ENCODE measurements at places on chromosomes 6 and 20. TPM values are rescaled to one million over a fixed set of nuclear protein-coding genes. Genes with fewer than 3 reads are reported as not detected.

TMC2 gene
- total RNA-seq: not detected

GPR63 gene
- 2.8 TPM for total RNA-seq

DNA sequence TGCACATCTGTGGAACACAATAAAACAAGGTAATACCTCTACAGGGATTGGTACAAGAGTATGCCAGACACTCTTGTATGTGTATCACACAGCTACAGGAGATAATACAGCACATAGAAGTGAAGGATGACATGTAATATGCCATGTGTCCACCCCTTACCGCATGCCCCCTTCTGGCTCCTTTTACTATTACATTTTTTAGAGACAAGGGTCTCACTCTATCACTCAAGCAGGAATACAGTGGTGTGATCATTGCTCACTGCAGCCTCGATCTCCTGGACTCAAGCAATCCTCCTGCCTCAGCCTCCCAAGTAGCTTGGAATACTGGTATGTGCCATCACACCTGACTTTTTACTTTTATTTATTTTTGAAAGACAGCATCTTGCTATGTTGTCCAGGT, 4.2 kb upstream of the NCR3 start:
- no peak for DNase-seq

DNA sequence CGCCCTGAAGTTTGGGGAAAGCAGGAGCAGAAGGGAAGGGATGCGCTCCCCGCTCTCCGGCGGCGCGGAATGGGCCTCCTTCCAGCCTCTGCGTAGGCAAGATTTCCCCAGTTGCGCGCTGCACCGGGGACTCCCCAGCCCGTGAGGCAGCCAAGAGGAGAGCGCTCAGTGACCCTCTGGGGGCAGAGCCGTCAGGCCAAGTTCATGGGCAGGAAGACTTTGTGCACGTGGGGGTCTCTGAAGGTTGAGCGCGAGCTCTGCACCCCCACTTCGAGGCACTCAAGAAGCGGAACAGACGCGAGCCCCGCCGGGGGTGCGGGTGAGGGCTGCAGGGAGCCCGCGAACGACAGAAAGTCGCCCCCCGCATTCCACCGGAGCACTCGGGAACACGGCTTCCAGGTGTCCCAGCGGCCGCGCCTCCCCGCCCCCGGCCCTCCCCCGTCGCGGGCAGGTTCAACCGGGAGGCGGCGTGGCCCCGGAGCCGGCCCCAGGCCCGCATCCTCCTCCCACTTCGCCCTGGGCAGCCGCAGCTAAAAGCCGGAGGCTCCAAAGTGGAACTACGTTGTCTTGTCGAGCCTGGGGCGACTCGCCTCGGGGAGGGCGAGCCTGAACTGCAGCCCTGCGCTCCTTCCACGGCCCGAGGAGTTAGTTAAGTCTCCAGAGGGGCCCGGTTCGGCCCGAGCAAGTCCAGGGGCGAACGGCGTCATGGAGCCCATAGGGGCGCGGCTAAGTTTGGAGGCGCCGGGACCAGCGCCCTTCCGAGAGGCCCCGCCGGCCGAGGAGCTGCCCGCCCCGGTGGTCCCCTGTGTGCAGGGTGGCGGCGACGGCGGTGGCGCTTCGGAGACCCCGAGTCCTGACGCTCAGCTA, at the start of gene PPP1R3G:
PPP1R3G (plus strand) TSS at position 561 of the 867 bp plus-strand sequence; CDS start at position 706, 145 bp downstream.
- DNase-seq: peak; percentile 21

BPIFB2 gene
- total RNA-seq: not detected

FGD2 gene
- total RNA-seq: 0.07 TPM

GRCh38 chr6:38207375-38207774, 387.8 kb downstream of the ZFAND3 start:
- no peak for DNase-seq

Measured in foreskin keratinocyte (primary cell).